ENCODE measurements at places on chromosomes 7 and 10.

DNA sequence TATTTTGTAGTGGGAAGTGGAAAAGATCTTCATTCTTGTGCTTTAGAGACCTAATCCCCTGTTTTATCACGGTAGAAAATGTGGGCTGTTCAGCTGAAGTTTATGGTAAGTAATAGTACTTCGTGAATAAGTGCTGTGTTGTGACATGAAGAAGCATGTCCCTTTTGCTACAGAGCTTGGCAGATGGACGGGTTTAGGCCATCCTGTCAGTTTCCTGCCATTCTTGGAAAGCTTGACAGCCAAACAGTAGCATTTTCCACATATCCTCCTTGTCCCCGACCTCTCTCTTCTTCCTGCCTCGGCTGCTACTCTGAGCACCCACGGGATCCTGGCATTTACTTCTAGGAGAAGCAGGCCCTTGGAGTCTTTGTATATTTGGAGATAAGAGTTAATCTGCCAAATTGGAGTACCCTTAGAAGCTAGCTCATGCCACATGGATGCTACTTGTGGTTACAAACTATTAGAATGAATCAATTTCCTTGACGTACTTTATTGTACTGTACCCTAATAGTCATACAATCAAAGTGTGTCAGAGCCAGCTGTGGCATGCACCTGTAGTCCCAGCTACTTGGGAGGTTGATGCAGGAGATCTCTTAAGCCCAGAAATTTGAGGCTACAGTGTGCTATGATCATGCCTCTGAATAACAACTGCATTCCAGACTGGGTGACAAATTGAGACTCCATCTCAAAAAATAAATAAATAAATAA lies 39.2 kb downstream of the PNLIPRP3 start:
- no peak for DNase-seq

DNA sequence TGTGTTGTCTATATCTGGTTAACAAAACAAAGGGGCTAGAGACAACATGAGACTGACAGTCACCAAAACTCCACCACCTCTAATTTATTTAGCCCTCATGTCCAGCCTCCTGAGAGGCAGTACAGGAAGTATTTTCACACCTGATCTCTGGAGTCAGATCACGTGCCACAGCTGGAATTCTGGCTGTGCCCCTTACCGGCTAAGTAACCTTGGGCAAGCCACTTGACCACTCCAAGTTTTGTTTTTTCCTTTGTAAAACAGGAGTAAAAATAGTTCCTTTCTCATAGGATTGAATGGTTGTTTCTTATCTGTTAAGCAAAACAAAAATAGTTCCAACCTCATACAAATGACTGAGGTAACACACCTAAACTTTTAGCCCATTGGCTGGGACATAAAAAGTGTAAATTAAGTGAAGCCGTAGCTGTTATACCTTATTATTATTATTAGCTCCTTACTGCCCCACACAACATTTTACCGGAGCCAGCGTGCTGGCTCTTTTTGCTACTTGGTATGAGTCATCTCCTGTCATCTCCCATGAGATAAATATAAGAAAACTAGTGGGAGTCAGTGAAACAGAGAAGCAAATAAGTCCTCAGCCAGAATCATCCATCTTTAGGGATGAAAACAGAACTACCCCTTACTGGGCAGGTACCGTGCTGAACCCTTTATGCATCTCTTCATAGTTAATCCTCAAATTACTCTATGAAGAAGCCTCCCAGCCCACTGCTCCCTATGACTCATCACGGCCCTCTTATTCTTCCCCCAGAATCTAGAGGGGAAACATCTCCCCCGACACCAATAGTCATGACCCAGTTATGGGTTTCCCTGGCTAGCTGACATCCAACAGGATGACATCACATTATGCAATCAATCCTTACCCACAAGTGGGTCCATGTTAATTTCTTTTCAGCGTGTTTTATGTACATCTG lies 44.9 kb downstream of the PPP1R3C start:
- DNase-seq, result no peak

GRCh38 chr10:110610308-110610774 lies 33.8 kb upstream of the RBM20 start:
- DNase-seq, result no peak

- DNase-seq, result no peak
Observed at GRCh38 chr10:75950997-75951589, 519.7 kb downstream of the LRMDA start.

DNA sequence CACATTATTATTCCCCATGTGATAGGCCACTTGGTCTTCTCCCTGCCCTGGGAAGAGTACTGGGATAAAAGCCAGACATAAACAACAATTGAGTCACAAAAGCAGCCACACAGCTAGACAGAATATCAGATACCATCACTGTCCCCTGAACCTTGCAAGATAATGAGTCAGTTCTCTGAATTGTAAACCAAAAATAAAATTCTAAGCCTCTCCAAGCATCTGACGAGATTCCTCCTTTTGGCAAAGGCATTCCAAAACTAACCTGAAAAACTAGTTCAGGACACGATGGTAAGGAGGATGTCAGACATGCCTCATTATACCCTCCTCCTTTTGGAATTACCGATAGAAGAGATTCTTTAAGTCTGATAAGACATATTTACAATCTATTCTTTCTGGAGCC lies 450.7 kb downstream of the HTR7 start:
- no peak for DNase-seq

DNA sequence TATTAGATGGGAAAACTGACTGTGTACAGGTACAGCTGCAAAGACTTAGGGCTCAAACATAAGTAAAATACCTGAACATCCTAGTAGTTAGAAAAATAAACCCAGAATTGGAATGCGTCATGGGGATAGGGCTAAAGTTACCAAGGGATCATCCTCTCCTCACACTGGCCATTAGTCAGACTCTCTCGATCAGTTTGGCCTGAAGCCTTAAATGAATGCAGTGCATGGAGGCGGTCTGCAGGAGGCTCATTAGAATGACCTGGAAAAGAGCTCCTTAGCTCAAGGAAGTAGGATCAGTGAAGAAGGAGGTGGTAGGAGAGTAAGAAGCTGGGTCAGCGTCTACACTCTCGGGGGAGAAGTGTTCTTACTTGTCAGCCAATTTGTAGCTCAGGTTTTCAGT lies 35.3 kb downstream of the DENND2A start:
- no peak for DNase-seq

DNA sequence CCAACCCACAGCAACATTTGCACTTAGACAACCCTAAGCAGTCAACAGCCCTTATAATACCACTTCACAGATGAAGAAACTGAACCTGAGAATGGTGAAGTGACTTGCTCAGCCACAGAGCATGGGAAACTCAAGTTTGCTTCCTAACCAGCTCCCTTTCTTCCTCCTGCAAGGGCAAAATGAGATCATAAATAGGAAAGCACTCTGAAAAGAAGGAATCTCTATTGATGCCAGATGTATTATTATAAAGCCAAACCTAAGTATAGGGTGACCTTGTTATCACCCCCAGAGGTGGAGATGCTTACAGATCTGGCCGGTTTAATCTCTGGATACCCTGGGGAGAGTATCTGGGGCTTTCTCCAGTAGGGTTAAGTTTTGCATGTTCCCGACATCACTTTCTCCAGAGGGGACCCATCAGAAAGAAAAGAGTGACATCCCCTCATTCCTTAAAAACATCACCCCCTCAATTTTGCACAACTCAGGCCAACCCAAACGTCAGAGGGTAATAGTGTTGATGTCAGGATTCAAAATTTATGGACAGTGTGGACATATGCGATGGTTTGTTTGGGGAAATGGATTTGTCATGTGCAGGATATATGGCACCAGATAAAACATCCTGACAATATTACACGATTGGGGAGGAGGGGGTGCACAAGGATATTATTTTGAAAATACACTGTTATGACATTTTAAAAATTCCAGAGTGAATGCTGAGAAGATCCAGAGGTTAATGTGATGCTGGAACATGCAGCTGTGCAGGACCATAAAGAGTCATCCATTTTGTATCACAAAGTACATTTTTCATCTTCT lies 24.0 kb upstream of the XPNPEP1 start:
- no peak for DNase-seq

- no peak for DNase-seq
Observed at GRCh38 chr7:128831994-128832879, 2.0 kb downstream of the FLNC start.

DNA sequence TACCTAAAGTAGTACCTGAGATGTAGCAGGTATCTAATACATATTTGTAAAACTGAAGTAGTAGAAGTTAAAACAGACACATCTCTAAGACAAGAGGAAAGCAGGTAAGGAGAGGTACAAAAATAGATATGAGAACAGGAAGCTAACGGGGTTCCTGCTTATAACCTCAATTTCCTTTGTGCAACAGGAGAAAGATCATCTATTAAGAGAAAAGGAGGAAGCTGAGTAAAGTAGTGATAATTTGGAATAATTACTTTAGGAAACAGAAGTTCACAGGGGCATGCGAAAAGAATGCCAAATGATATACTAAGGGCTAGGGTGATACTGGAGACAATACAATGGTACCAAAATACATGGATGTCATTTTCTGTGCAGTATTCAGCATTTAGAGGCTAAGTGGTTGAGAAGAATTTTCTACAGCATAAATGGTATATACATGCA lies 108.7 kb downstream of the NRBF2 start:
- no peak for DNase-seq

- DNase-seq, result no peak
Observed at GRCh38 chr7:52940481-52940880, 95.0 kb upstream of the POM121L12 start.

DNA sequence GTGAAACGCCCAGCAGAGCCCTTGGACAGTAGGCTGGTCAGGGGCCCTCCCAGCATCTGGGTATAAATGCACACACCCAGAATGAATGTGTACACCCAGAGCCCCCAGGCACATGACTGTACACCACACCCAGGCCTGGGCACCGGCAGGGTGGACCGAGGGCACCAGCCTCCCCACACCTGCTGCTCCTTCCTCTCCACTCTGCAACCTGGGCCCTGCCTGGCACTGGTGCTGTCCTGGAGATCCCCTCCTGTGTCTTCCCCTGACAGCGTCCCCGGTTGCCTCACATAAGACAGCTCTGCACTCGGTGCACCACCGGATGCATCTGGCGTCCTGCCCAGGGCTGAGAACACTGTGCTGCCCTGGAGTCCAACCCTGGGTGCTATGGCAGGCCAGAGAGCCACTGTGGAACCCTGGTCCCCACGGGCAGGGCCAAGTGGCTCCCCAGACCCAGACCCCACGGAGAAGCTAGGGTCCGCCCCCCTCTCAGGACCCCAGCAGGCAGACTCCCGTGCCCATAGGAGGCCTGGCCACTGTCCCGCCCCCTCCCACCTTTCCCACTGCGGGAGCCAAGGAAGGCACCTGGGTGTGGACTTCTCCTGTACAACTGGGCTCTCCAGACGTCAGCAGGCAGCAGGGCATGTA lies 6.6 kb downstream of the RASGEF1A start:
- peak; percentile 17 for DNase-seq

DNA sequence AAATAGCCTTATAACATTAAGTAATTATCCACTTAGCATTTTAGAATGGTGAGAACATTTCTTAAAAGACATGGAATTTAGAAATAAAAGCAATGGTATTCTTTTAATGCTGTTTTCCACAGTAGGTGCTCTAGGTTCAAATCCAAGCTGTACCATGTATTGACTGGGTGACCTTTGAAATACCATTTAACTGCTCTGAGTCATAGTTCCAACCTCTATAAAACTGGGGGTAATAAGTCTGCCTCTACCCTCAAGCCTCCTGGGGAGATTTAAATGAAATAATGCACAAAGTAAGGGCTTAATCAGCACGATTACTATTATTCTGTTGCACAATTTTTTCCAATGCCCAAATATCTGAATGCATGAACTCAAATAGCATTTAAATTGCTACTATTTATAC lies 236.4 kb upstream of the CCDC6 start:
- DNase-seq, result no peak
